ENCODE measurements at places on chromosomes 1 and 21. TPM values are rescaled to one million over a fixed set of nuclear protein-coding genes. Genes with fewer than 3 reads are reported as not detected.

The PPIE gene
- total RNA-seq = 51.7 TPM

DNA sequence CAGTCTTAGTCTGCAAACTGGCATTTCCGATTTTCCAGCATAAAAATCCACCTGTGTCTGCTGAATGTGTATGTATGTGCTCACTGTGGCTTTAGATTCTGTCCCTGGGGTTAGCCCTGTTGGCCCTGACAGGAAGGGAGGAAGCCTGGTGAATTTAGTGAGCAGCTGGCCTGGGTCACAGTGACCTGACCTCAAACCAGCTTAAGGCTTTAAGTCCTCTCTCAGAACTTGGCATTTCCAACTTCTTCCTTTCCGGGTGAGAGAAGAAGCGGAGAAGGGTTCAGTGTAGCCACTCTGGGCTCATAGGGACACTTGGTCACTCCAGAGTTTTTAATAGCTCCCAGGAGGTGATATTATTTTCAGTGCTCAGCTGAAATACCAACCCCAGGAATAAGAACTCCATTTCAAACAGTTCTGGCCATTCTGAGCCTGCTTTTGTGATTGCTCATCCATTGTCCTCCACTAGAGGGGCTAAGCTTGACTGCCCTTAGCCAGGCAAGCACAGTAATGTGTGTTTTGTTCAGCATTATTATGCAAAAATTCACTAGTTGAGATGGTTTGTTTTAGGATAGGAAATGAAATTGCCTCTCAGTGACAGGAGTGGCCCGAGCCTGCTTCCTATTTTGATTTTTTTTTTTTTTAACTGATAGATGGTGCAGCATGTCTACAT, 2.5 kb upstream of the OLFML3 start:
- H3K4me1 ChIP-seq = peaks cover 19% of the 10 kb centered on the region
- DNase-seq = no peak
- H3K27ac ChIP-seq = peak overlapping the region; percentile 89
- H3K27me3 ChIP-seq = peaks cover 3% of the 10 kb centered on the region
- H3K36me3 ChIP-seq = peaks cover 8% of the 10 kb centered on the region

DNA sequence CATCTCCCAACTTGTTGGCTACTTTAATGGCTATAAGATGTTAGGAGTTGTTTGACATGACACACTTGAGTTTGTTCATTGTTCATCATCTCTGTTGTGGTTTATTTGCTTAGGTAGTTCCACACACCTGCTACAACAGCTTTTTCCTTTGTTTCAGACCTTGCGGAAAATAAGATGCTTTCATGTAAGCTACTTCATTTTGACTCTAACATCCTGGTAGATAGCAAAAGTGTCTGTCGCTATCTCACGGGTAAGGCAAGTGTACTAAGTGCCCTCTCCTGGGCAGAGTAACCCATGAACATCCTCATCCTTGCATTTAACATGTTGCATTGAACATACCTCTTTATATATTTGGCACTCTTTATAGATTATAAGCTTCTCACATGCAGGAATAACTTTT, 1.6 kb upstream of the OR10T2 start:
- H3K27me3 ChIP-seq = peaks cover 3% of the 10 kb centered on the region
- no peak overlapping the region for H3K27ac ChIP-seq
- H3K4me3 ChIP-seq = no peak overlapping the region

GRCh38 chr21:43611598-43612369, 47.5 kb downstream of the HSF2BP start:
- no peaks in the 10 kb centered on the region for H3K27me3 ChIP-seq
- peak; percentile 44 for DNase-seq
- no peak overlapping the region for H3K4me3 ChIP-seq

All from progenitor cell of endocrine pancreas (in vitro differentiated cells).